ENCODE measurements at places on chromosomes 5 and 9.

GRCh38 chr5:172479034-172479783, 24.9 kb upstream of the SH3PXD2B start:
- peak; percentile 89 for DNase-seq

DNA sequence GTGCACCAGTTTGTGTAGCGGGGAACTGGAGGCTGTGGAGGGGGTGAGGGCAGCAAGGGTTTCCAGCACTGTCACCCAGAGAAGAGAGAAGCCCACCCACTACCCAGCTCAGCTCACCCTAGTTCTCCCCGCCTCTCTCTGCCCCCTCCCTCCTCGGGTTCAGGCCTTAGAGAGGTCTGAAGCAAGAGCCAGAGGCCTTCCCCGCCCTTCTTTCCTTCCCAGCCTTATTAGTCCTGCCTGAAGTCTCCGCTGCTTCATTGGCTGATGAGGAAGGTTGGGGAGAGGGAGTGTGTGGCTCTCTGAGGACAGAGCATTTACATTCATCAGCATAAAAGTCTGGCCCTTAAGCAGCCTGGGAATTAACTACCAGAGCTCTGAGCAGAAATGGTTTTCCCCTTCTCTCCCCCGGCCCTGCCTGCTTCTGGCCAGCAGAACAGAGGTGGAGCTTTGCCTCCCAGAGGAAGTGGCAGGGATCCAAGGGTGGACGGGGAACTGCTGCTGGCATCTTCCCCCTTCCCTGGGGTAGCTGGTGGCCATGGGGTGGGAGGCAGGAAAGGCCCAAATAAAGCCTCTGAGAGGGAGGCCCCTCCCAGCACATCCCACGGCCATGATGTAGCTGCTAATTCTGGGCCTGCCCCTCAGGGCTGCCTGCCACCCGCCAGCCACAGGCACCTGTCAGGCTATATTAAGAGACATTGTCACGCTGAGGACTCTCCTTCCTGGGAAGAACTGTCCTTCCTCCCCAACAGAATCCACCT, 4.1 kb downstream of the DNAJB5 start:
- peak; percentile 79 for DNase-seq

- DNase-seq, result no peak
These were observed 8.9 kb downstream of the F2R start for GRCh38 chr5:76724871-76725270.

DNA sequence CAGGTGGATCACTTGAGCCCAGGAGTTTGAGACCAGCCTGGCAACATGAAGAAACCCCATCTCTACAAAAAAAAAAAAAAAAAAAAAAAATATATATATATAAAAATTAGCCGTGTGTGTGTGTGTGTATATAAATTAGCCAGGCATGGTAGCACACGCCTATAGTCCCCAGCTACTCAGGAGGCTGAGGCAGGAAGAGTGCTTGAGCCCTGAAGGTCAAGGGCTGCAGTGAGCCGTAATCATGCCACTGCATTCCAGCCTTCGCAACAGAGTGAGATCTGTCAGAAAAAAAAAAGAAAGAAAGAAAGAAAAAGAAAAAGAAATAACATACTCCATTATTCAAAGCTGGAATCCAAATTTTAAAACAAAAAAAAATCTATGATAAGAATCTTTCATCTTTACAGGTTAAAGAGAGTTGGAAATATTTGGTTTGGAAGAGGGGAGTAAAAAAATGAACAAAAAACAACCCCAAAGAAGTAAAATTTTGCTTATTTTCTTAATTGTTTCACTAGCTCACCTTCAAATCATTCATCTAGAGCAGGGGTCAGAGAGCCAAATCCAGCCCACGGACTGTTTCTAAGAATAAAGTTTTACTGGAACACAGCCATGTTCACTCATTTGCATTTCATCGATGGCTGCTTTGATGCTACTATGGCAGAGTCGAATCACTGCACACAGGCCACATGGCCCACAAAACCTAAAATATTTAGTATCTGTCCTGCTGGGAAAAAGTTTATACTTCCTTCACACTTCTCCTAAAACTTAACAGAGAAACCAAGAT, 109.9 kb downstream of the DROSHA start:
- no peak for DNase-seq

DNA sequence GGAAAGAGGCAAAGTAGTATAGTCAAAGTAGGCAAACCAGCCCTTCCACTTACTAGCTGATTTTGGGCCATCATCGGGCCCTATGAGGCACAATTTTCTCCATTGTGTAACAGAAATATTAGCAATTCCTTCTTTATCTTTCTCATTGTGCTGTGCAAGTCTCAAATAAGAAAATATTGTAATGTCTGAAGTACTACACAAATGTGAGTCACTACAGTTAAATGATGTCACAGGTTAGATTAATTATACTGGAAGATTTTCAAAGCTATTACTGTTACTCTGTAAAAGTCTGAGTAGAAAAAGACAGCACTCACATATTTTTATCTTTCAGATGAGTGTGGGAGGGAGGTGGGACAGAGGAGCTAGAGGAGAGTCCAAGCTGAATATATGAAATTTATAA, 12.4 kb upstream of the TMC1 start:
- no peak for DNase-seq

DNA sequence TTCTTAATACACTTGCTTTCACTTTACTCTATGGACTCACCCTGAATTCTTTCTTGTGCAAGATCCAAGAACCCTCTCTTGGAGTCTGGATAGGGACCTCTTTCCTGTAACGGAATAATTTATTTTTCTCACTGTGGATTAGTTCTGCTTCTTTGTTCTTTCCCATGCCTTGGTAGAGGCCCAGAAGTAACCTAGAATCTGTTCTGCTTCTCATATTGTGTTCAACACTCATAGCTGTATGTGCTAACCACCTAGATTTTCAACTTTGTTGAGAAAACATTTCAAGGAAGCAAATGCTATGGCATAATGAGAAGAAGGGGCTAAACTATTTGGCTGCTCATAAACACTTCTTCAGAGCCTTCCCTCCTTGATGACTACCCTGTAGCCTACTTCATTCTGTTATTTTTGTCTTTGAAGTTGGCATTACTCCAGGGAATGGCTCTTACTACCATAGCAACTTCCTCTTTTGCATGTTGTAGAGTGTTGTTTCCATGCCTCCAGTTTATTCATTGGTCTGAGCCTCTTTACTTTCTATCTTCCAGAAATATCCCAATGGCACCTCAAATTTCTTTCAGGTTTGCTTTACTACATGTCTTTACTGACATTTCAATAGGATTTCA, 74.3 kb downstream of the KIAA0825 start:
- no peak for DNase-seq

- no peak for DNase-seq
These were observed 72.2 kb downstream of the C9orf50 start for GRCh38 chr9:129548571-129549135.

- DNase-seq, result no peak
These were observed 9.6 kb downstream of the PRRT1B start for GRCh38 chr9:131554843-131555351.

DNA sequence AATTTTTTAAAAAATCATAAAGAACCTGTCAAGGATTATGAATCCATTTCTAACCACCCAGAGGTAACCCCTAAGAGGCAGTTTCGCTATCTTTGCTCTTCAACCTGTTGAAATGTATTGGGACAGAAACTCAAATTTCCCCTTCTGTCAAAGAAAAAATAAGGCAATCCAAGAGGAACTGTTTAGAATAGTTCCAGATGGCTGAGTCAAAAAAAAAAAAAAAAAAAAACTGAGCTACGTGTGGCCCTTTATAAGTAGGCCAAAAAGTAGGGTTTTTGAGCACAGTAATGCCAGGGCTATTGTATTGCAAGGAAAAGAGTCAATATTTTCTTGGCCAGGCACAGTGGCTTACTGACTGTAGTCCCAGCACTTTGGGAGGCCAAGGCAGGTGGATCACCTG, 94.9 kb downstream of the RAD23B start:
- DNase-seq, result no peak

GRCh38 chr9:98007251-98007928, 24.2 kb downstream of the ANP32B start:
- no peak for DNase-seq

DNA sequence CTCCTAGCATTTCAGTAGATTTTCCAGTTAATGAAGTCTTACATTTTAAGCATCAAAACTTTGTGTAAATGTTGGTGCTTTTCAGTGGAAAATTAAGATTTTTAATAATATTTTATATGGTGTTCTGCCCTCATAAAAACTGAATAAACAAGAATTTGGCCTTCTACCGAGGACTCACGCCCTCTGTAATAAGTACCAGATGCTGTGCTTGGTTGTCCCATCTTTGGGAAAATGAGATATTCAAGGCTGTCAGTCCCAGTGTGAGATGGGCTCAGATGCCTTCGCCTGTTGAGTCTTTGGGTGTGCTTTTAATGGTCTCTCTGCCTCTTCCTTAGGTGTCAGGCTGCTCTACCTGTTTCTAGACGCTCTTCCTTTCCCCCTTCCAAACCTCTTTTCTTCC, 28.7 kb downstream of the GALNT12 start:
- no peak for DNase-seq

DNA sequence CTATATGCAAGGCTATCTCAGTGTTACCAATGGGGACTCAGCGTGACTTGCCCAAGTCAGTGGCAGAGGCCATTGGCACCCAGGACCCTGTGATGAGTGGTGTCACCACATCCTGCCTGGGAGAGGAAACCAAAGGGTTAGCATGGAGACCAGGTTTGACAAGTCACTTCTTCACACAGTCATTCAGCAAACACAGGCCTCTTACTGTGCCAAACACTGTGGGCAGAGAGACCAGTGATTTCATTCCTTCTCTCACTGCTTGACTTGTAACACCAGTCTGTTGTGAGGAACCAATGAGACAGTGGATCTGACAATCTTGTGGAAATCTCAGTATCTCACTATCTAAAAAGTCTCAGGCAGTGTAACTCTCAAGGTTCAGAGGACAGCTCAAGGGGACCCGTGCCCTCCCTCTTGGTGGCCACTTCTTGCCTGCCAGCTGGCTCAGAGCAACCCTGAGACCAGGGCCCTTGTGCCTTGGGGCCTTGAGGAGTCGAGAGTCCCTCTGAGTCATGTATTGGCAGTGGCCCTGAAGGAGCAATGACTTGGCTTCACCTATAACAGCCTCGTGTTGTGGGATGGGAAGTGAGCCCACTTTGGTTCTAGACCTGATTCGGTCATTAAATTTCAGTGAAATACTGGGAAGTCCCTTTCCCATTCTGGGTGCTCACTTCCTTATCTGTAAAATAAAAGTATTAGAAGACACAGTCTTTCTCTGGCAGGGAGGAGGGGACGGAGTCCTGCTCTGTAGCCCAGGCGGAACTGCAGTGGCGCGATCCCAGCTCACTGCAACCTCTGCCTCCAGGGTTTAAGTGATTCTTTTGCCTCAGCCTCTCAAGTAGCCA, 1.6 kb downstream of the FABP6 start:
- no peak for DNase-seq

DNA sequence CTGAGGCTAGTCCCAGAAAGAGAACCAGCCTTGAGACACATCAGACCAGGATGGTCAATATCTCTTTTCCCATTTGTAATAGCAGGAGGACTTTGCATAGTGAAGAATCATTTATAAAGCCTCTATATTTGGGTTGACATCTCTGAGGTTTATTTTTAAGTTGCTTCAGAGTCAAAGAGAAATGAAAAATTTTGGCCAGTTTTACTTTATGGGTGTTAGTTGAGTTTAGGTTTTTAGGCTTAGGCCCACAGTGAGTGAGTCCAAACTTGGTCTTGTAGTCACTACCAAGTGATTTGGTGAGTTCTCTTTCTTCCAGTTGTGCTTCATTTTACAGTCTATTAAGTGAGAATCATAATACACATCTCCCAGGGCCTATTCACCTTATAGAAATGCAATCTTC, 5.3 kb upstream of the MEF2C start:
- DNase-seq, result no peak

DNA sequence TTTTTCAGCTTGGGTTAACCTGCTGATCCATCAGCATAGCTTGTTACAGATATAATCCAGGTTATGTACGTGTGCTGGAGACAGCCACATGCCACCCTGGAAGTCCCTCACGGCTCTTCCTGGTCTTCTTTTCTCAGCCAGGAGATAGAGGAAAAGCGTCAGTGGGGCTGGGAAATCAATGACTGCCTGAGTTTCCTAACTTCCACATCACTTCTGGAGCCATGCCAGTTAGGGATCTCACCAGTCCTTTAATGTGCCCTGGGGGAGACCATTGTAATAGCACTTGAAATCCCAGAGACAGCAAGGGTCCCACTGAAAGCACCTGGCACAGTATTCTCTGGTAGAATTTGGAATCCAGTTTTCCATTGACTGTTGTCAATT, 29.2 kb downstream of the ANXA2R start:
- DNase-seq, result no peak

DNA sequence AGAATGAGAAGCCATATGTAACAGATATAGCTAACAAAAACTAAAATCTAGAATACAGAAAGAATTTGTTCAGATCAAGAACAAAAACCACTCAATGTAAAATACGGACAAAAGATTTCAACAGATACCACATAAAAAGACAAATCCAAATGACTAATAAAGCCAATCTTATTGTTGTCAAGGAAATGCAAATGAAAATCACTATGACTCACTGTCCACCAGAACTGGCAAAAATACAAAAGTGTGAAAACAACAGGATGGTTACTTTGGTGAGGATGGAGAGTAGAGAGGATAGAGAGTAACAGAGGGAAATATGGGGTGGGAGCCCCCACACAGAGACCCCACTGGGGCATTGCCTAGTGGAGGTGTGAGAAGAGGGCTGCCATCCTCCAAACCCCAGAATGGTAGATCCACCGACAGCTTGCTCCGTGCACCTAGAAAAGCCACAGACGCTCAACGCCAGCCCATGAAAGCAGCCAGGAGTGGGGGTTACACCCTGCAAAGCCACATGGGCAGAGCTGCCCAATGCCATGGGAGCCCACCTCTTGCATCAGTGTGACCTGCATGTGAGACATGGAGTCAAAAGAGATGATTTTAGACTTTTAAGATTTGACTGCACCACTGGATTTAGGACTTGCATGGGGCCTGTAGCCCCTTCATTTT, 15.2 kb upstream of the RHOBTB3 start:
- DNase-seq, result no peak

GRCh38 chr5:38793099-38793498, 52.7 kb upstream of the OSMR start:
- DNase-seq, result no peak

DNA sequence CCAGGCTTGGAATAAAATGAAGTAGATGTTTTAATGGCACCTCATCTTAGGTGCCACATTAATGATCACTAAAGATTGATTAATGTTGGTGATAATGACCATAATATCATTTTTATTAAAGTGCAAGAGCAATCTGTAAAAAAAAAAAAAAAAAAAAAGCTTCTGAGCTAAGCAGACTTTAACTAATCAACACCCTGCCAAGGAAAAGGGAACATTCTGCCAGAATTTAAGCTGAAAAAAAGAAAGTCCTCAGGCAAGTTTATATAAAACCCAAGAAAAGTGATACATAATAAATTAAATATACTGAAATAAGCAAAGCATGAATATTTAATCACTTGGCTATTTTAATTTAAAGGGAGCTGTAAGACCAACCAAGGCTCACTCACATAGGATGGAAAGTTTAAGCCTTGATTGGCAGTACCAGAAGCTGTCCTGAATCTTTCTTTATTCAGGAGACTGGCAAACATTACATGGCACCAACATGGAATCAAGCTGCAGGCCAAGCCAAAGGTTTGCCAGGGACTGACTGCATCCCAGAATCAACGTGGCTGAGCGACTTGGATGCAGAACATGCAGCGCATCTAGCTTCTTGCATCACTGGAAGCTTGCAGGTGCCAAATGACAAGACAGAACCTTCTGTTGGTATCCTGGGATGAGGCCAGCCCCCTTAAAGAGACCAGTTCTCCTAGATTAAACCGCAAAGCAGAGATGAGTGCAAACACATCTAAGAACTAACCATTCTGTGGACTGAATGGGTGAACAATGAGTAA, 413.6 kb downstream of the ENC1 start:
- no peak for DNase-seq

GRCh38 chr9:91307279-91307678, 54.4 kb downstream of the AUH start:
- DNase-seq, result no peak

Measured in suprapubic skin (tissue), 4 donors.